ENCODE measurements at places on chromosomes 1 and 21.

DNA sequence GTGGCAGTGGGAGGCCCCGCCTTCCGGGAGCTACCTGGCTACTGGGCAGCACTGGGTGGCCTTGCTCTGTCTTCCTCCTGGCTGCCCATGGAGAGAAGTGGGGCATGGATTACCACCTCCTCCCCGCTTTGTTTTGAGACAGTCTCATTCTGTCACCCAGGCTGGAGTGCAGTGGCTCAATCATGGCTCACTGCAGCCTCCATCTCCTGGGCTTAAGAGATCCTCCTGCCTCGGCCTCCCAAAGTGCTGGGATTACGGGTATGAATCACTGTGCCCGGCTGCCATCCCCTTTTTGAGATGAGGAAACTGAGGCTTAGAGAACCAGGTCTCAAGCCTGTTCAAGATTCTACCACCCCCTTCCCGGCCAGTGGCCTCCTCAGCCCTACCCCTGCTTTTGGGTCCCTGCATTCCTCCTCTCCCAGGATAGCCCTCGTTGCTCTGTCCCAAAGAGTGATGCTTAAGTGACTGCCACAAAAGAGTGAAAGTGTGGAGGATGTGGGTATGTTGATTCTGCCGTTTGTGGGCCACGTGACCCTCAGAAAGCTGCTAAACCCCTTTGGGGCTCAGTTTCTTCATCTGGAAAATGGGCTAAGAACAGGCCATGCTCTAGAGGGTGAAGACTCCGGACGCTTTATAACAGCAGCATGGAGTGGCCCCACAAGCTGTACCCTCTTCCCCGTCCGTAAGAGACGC lies 7.8 kb downstream of the HES3 start:
- no peak for DNase-seq

- DNase-seq = no peak
These were observed 825 bp downstream of the DCAF8 start for GRCh38 chr1:160261556-160261892.

DNA sequence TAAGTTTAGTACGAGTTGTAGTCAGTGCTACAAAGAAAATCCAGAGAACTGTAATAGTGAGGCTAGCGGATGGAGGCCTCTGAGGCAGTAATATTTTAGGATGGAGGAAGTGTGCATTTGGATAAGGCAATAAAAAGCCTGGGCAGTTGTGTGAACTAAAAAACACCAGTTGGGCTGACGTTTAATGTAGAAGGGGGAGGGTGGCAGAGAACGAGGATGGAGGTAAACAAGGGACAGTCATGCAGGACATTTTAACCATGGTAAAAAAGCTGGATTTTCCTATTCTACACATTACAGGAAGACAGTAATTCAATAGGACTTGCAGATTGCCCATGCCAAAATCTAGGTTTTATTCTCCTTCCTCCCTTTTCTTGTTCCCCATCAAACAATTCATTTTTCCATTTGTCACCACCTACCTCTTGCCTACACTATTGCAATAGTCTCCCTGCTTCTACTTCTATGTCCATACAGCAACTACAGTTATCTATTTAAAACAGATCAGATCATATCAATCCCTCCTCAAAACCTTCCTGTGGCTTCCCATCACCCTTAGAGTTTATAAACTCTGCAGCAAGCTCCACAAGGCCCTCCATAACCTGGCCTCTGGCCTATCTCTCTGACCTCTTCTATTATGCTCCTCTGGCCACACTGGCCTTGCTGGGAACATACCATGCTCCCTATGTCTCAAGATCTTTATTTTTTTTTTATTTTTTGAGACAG lies 27.7 kb downstream of the ERO1B start:
- no peak for DNase-seq

GRCh38 chr1:38953433-38953860 lies 11.8 kb upstream of the RHBDL2 start:
- no peak for DNase-seq

DNA sequence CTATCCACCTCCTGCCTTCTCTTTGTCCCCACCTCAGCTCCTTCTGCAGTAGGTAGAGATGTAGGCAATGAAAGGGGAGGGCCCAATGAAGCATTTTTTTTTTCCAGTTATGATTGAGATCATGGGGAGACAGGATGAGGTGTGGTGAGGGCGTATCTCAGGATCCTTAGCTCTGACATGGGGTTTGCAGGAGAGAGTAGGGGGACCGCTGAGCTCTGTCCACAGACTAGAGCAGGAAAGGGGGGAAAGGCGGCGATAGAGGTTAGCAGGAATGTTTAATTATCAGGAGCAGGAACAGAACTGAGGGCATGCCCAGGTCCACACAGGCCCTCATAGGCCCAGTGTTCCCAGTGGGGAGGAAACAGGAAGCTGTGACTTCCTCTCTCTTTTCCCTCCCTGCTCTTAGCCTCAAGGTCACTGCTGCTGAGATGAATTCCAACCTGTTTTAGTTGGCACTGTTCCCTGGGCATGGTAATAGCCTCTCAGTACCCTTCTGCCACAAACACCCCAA lies 901 bp upstream of the RXFP4 start:
- no peak for DNase-seq
